Fibroblast of skin of back (primary cell): ENCODE measurements at places on chromosomes 3 and 15.

DNA sequence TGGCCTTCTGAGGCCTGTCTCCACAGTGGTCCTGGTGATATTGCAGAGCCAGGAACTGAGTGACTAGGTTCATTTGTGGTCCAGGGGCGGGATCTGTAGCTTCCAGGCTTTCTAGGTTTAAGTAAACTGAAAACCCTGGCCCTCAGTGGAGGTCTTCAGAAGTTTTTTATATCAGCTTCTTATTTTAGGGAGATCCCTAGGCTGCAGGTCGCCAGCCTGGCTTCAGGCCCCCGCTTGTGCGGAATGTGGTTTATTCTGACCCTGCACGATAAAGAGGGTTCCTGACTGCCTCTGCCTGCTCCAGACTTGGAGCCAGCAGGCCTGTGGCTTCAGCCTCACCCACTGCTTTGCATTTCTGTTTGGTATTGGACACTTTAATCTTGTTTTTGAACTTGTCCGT, 133.9 kb upstream of the PLXNA1 start:
- DNase-seq = no peak

DNA sequence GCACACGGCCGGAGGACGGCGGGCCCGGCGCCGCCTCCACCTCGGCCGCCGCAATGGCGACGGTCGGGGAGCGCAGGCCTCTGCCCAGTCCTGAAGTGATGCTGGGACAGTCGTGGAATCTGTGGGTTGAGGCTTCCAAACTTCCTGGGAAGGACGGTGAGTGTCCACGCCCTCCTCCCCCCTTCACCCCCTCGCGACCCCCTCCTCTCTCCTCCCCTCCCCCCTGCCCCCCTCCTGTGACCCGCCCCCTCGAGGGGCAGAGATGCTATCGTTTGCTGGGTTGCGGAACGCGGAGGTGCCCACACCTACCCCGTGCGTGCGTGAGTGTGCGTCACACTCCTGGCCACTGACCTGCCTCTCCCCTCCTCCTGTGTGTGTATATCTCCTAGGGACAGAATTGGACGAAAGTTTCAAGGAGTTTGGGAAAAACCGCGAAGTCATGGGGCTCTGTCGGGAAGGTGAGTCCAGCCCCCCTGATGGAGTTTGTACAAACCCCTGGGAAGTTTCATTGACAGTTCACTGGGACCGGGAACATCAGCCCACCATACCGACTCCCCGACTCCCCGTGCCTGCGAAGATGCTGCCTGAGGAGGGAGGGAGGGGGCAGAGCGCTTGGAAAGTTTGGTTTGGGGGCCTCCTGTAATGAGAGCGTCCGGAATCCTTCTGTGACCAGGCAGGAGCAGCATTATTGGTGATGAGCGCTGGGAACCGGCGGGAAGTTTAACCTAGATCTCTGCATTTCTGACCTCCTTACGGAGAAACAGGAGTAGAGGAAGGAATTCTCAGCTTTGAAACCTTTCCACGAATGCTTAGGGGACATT, 795 bp upstream of the SCAANT1 start:
- DNase-seq = peak; percentile 37

DNA sequence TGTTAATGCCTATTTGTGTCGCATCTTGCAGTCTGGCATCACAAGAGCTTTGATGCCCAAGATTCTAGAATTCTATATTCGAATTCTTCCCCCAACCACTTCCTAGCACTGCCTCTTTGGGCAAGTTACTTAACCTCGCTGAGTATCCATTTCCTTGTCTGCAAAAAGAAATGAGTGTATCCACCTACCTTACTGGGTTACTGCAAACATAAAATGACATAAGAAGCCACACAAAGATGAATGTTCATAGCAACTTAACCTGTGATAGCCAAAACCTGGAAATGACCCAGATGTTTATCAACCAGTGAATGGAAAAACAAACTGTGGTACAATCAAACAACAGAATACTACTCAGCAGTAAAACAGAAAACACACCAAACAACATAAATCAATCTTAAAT, 24.9 kb downstream of the RFTN1 start:
- no peak for DNase-seq

GRCh38 chr3:135944831-135945230, 20.7 kb upstream of the PPP2R3A start:
- DNase-seq = peak; percentile 71

DNA sequence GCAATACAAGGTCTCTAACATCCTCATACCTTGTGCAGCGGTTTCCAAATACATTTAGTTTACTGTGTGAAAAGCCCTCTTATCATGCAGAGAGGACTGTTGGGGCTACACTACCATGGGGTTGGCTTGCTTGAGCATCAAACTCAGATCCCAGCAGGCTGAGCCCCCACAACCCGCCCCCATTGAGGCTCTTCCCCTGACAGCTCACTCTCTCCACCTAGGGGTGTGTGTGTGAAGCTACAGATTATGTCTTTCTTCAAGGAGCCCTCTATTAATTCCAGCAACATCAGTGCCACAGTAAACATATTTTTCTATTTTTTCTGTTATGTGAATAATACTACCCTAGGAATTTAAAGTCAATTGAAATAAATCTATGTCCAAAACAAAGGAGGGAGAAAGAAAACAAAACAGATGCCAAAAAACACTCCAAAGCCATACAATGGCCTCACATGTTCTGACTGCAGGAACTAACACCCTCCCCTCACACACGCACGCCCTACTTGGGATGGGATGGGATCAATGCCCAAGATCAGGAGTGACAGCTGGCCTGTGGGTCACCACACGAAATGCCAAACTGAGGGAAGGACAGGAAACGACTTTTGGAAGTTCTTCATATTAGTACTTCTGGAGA, 14.7 kb downstream of the TM4SF4 start:
- peak; percentile 33 for DNase-seq

DNA sequence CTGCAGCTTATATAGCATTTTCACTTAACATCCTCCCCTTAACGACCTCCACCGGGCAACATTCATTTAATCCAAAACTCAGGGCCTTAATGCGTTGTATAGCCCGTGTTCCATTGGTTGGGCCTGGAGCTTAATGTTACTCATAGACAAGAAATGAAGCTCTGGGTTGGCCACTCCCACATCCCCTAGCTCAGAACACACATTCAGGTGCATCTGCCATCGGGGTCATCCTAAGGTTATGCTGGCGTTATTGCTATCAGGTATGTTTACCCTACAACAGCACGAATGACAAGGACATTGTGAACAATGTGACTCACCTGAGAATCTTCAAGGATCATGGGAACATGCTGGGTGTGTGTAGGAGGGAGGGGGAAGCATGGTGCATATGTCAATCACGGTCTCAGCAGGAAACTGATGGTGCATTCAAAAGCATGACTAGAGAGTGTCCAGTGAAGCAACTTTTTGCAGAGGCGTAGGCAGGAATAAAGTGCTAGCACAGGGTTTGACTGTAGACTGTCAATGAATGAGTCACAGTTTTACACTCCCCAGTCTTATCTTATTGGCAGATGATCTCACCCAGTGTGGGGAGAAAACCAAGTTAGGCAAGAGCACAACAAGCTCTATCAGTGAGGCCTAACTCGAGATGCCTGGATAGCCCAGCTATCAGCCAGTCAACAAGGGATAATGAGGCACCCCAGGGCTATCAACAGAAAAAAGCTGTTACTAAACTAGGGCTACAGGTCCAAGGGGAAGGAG, 402.1 kb upstream of the MCTP2 start:
- peak; percentile 87 for DNase-seq

- peak; percentile 18 for DNase-seq
Measured at GRCh38 chr3:107450254-107450893, 72.4 kb upstream of the BBX start.

GRCh38 chr15:31275331-31276262, 51.0 kb upstream of the KLF13 start:
- no peak for DNase-seq

DNA sequence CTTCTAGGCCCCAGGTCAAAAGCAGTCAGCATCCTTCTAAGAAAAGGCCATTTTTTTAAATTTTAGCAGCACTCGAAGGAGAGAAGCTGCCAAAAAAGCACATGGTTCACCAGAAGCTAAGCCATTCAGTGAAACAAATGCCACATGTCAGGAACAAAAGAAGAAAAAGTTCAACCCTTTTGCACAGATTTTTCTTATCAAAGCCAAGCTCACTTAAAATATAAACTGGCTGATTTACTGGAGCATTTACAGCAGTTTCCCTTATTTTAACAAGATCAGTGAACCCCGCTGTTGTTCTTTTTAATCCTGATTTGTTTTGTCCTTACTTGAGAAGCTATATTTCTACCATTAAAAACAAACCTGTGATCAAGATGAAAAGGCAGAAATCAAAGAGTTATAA, 46.5 kb upstream of the SYNPR start:
- DNase-seq = no peak

GRCh38 chr3:138919325-138919724, 27.6 kb downstream of the FOXL2 start:
- DNase-seq = no peak

GRCh38 chr15:36863570-36863969, 236.8 kb downstream of the MEIS2 start:
- no peak for DNase-seq

DNA sequence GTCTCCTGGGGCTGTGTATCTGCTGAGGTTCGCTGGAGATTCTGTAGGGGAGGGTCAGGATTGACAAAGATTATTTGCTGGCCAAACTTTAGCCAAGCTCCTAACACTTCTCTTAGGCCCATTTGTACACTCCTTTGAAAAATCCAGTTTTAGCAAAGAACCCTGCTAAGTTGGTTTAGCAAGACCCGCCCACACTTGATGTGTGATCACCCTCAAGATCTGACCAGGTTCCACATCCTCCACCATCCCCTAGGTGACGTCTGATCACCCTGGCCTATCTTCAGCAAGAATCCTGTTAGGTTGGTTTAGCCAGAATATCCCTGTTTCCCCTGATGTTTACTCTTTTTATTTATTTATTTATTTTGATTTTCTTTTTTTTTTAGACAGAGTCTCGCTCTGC, 14.8 kb upstream of the SLC35G2 start:
- DNase-seq = no peak

- DNase-seq = no peak
Measured at GRCh38 chr3:21991061-21991460, 240.1 kb upstream of the ZNF385D start.

DNA sequence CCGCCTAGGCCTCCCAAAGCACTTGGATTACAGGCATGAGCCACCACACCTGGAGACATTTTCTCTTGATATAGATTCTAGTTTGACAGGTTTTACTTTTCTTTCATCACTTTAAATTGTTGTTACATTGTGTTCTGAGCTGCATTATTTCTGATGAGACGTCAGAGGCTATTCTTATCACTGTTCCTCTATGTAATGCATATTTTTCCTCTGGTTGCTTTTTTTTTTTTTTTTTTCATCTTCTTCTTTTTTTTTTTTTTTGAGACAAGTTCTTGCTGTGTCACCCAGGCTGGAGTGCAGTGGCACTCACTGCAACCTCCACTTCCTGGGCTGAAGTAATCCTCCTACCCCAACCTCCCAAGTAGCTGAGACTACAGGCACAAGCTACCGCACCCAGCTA, 41.2 kb downstream of the TRA2B start:
- DNase-seq = peak; percentile 21

- peak; percentile 40 for DNase-seq
Measured at GRCh38 chr15:78007964-78008886, 69.3 kb downstream of the TBC1D2B start.

- DNase-seq = no peak
Measured at GRCh38 chr15:75468913-75469598, 17.6 kb upstream of the SIN3A start.

GRCh38 chr3:41575724-41576123, 376.4 kb downstream of the CTNNB1 start:
- DNase-seq = no peak

GRCh38 chr15:96264351-96264798, 66.1 kb upstream of the NR2F2 start:
- no peak for DNase-seq

DNA sequence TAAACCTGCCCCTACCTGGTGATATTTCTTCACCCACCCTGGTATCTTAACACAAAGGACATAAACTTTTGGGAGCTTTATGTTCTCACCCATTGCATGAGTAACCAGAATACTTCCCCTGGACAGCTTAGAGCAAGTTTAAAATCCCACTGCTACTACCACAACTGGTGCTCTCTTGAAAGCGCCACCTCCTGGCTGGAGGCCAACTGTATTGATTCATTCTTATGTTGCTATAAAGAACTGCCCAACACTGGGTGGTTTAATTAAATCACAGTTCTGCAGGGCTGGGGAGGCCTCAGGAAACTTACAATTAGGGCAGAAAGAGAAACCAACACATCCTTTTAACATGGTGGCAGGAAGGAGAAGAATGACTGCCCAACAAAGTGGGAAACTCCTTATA, 592.4 kb downstream of the EPHA3 start:
- DNase-seq = no peak

GRCh38 chr15:92663250-92663951, 7.8 kb upstream of the FAM174B start:
- DNase-seq = no peak

- DNase-seq = no peak
Measured at GRCh38 chr3:16122155-16122554, 52.3 kb upstream of the GALNT15 start.

DNA sequence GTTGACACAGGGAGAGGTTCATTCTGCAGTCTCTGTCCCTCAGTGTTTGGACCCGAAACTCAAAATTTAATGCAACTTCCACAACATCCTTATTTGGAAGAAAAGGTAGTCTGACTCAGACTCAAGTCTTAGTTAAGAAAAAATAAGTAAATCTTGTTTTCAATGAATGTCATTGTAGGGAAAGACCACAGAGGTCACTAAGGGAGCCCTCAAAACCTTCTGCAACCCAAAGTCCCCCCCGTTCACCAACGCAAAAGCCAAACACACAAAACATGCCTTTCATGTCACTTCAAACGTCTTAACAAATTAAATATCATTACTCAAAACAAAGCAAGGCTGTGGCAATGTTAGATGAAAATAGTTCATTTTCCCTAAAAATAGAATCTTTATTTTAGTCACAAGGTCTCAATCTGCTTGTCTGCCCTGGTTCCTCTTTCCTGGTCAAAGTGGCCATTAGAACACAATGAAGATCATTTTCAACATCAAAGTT, 20.9 kb upstream of the SSUH2 start:
- no peak for DNase-seq

DNA sequence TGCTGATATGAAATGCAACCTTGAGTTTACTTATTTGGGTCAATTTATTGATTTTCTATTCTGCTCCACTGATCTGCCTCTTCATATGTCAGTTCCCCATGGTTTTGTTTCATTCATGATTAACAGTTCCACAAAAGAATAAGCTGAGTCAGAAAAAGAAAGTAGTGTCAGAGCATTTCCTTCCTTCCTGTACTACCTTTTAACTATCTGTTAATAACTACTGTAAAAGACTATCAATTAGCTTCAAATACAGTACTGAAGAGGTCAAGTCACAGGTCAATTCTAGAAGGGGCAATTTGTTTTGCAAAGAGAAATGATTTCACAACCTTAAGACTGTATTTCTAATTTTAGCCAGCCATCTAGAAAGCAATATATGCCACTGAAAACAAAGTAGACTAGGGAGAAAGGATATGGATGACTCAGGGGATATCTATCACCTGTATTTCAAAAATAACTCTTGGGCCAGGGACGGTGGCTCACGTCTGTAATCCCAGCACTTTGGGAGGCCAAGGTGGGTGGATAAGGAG, 129.5 kb downstream of the TFDP2 start:
- no peak for DNase-seq

DNA sequence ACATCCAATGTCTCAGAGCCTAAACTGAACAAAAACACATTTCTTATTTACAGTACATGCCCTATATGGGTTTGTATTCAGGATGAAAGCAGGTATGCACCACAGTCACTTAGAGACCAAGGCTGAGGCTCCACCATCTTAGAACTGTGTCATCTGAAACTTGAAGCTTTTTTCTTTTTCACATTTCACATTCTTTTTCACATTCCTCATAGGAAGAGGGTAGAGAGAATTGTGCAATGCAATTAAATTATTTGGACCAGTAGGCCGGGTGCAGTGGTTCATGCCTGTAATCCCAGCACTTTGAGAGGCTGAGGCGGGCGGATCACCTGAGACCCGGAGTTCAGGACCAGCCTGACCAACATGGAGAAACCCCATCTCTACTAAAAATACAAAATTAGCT, 591.0 kb downstream of the MECOM start:
- no peak for DNase-seq
